Lower lobe of right lung (tissue), 2 donors: ENCODE measurements at places on chromosomes 5 and 9. TPM values are rescaled to one million over a fixed set of nuclear protein-coding genes. Genes with fewer than 3 reads are reported as not detected.

DNA sequence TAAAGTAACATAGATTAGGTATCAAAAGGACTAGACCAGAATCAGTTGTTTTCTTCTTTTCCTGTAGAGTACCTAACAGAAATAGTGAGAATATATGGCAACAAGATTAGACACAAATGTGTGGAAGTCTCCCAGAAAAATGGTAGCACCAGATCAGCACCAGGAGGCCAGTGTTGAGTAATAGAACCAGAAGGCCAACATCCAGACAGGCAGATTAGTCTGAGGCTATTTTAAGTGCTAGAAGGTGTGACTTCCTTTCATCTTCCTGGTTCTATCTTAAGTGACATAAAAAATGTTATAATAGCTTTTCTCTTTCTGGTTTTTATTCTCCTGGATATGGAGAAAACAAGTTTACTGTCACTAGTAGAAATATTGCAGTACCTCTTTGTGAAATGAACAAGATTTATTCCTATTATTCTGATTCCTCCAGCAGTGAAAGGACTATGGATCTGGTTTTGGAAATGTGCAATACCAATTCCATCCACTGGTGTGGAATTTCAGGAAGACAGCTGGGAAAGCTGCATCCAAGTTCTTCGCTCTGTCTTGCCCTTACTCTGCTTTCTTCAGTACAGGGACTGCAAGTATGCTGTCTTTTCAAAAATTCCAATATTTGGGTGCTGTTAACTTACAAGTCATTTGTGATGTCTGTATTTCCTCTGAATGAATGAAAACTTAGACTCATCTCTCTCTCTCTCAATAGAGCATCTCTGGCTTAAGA is 39.1 kb downstream of the SHLD3 start:
- H3K27ac ChIP-seq, result no peak overlapping the region
- peaks cover 36% of the 10 kb centered on the region for H3K36me3 ChIP-seq
- no peaks in the 10 kb centered on the region for H3K27me3 ChIP-seq
- no peak for DNase-seq
- H3K4me3 ChIP-seq, result no peak overlapping the region

- H3K36me3 ChIP-seq, result no peaks in the 10 kb centered on the region
- no peak for DNase-seq
- no peak overlapping the region for H3K27ac ChIP-seq
- peaks cover 31% of the 10 kb centered on the region for H3K4me1 ChIP-seq
- H3K27me3 ChIP-seq, result peaks cover 31% of the 10 kb centered on the region
- no peak overlapping the region for H3K4me3 ChIP-seq
Measured at GRCh38 chr9:91944711-91945110, 5.3 kb downstream of the ROR2 start.

- no peak overlapping the region for H3K4me3 ChIP-seq
- H3K4me1 ChIP-seq, result no peaks in the 10 kb centered on the region
- no peaks in the 10 kb centered on the region for H3K27me3 ChIP-seq
- DNase-seq, result no peak
Measured at GRCh38 chr9:108100571-108100970, 611.0 kb upstream of the KLF4 start.

DNA sequence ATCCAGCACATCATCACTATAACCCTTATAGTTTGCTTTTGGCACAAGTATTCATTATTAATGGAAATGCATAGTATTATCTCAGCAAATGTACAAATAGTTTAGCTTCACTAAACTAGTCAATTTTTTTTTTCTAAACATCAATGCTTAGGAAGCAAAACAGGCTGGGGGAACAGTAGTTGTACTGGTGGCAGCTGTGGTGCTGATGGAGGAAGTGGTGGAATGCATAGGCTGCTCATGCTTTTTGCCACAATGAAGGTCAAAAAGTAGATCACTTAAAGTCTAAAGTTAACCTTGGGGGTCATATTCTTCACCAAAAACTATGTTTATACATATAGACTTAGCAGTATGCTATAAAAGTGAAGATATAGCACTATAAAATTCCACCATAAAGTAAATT is 36.3 kb upstream of the CDKN2B start:
- H3K36me3 ChIP-seq, result no peaks in the 10 kb centered on the region
- H3K27me3 ChIP-seq, result no peaks in the 10 kb centered on the region
- DNase-seq, result no peak
- no peak overlapping the region for H3K4me3 ChIP-seq
- no peak overlapping the region for H3K27ac ChIP-seq
- no peaks in the 10 kb centered on the region for H3K4me1 ChIP-seq

DNA sequence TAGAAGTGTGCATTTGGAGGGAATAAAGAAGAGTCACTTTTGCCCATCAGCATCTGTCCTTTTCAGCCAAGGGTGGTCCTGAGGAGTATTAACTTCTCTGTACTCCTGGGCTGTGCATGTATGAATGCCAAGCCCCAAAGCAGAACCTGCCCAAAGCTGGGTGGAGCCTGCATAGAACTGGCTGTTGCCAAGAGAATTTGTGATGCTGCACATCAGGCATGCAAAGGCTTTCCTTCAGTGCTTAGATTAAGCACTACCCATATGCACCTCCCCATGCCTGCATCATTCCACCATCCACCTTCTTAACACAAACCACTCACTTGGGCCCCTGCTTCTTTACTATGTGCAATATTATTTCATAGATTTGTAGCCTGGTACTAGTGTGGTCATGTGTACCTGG is 493.8 kb downstream of the KIF4B start:
- H3K36me3 ChIP-seq, result no peaks in the 10 kb centered on the region
- H3K27me3 ChIP-seq, result no peaks in the 10 kb centered on the region
- DNase-seq, result no peak

SLC9A3 gene
- total RNA-seq, result 1.1 TPM

DMRT2 gene
- 0.86 TPM for total RNA-seq
